Smooth muscle cell of the pulmonary artery (primary cell): ENCODE measurements at places on chromosomes 11 and 22. TPM values are rescaled to one million over a fixed set of nuclear protein-coding genes. Genes with fewer than 3 reads are reported as not detected.

Gene MAPK8IP2
- total RNA-seq = 0.03 and 0.07 TPM in 2 replicates

Gene KRTAP5-9
- not detected in 2 replicates for total RNA-seq

Gene UPK3A
- not detected in 2 replicates for total RNA-seq

Gene CD248
- total RNA-seq = 51.9 and 182 TPM in 2 replicates

Gene OR5T2
- not detected in 2 replicates for total RNA-seq

Gene RTL10
- total RNA-seq = 13.3 and 16.4 TPM in 2 replicates
